ENCODE measurements at places on chromosomes 12 and 14.

- DNase-seq, result no peak
Observed at GRCh38 chr12:47962198-47962597, 1.2 kb upstream of the TMEM106C start.

DNA sequence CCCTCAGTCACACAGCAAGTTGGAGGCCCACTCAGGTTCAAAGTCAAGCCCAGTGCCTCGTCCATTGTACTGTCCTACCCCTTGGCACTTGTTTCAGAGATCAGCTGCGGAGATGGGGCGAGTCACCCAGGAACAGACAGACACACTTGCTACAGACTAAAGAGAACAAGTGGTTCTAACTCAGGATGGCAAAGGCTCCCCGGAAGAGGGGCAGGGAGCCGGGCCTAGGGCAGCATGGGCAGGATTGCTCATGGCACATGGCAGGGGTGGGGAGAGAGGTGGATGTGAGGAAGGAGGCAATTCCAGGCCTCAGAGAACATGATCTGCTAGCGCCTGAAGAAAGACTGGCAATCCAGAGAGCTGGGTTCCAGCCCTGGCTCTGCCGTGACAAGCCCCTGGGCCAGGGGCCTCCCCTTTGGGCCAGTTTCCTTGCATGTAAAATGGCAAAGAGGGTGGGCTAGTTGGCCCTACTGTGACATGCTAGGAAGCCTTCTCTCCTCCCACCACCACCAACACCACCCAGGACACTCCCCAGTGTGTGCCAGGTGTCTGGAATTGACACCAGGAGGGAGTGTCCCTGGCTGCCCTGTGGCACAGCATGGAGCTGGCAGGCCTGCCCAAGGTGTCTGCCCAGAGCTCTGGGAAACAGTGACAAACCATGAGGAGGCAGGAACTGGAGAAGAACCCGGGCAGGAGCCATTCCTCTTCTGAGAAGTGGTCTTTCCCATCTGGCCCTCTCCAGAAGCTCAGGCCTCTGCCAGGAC lies 24.0 kb upstream of the IRF2BPL start:
- DNase-seq, result no peak

DNA sequence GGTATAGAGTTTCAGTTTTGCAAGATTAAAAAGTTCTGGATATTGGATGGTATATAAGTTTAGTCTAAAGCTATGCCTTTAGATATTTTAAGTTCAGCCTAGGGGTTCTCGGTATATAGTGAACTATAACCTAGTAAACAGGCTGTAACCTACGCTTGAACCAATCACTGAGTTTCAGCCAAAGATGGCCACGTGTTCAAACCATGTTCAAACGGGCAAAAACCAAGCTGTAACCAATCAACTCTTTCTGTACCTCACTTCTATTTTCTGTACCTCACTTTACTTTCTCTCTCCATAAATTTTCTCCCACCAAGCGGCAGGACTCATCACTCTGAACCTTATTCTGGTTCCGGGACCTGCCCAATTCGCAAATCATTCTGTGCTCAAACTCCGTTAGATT lies 1.4 kb downstream of the TMBIM4 start:
- DNase-seq, result no peak

DNA sequence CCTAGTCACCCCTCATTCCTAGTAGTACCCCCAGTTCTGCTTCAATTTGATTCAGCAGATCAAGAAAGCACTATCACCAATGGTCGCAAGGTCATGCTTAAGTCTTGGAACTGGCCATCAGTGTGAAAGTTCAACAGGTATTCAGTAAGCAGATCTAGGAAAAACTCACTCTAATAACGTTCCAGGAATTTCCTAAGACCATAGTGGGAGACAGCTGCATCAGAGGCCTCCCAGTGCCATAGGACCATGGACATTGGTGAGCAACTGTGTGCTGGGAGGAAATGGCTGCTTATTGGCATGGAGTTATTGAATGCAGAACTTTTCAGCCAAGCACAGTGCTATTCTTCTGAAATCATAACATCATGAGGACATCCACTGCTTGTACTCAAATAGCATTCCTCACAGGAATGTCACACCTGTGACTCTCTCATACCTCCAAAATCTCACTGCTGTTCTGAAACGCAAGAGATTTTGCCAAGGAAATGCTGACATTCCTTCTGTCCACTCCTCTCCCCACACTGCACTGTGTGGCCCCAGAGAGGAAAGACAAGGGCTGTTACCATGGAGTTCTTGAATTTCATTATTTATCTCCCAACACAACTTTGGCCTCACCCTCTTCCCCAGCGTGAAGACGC lies 30.9 kb upstream of the MDM2 start:
- DNase-seq, result no peak

DNA sequence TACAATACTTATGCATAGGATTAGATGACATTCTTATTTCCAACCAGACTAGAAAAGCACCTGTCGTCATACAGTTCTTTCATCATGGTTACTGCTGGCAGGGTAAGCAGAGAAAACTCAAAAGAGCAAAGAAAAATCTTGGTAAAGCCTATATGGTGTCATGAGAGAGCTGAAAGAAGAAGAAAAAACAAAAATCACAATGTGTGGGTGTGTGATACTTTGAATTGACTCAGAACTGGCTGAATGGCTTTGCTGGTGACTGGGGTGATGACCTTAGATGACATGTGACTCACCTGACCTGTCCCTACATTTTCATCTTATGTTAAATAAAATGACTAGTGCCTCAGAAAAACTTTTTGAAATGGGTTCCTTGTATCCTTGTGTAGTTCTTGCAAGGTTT lies 278.1 kb upstream of the LMO3 start:
- no peak for DNase-seq

DNA sequence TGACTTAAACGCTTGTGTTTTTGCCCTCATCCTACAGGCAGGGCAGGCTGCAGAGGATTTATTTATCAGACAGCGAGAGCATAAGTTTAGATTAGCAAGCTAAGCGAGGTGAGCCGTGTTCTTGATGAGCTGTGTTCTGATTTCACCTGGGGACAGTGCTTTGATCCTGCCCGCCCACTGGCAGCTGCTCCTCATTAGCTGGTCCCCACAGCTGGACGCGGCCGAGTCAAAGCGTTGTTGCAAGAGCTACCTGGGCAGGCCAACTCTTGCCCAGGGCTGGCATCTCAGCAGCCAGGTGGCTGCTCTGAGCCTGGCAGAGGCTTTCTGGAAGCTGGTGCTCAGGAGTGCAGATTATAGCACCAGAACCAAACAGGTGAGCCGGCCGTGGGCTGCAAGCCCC lies 46.8 kb upstream of the BEGAIN start:
- peak; percentile 57 for DNase-seq

DNA sequence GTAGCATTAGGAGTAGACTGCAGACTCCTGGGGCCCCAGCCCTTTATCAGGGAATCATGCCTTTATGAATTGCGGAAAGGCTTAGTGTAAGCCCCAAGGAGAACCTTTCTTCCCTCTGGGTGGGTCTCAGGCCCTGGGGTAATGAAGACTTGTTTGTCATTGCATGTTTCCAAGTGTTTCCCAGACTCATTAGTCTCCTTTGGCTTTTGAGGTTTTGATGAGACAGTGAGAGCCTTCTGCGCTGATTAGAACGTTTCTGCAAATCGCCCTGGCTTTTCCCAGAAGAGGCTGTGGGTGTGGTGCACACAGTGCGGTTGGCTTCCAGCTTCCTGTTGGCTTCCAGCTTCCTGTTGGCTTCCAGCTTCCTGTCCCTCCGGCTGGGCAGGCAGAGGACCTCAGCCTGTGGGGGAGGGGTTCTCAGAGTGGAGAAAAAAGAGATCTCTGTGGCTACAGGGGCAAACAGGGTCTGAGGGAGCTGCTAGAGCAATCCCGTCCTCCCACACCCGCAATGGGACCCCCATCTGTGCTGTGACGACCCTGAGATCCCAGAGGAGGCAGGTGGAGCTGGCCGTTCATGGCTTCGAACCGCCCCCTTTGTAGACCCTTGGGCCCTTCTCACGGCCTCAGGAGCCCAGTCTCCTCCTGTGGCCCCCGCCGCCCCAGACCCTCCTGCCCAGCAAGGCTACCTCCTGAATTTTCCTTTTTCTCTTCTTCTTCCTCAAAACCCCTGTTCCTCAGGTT lies 42.1 kb downstream of the GPR68 start:
- DNase-seq, result peak; percentile 87

GRCh38 chr12:47991106-47992061 lies 12.9 kb downstream of the COL2A1 start:
- DNase-seq, result no peak

- DNase-seq, result peak; percentile 36
Observed at GRCh38 chr12:57452937-57453509, 2.1 kb upstream of the INHBE start.

Data from NCI-H2171 (cell line).